Activated CD4-positive, CD25-positive, alpha-beta regulatory T cell treated with anti-CD3 and anti-CD28 coated beads, Interleukin-2, amount 50 U/mL, for 24 hours (primary cell): ENCODE measurements at places on chromosomes 1 and 21.

DNA sequence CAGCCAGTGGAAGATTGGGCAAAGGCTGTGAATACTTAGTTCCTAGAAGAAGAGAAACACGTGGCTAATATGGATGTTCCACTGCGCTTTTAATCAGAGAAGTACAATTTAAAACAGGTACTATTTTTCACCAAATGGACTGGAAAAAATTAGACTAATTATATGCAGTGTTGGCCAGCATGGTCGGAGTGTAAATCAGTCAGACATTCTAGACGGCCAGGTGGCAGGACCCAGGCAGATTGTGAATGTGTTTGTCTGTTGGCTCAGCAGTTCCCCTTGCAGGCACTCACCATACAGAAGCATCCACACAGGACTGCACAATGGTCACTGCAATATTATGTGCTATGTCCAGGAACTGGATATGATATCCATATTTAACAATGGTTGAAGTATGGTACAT, 23.9 kb upstream of the SLC25A34 start:
- ATAC-seq = no peak

GRCh38 chr1:111568160-111568647, 51.4 kb upstream of the RAP1A start:
- ATAC-seq = no peak

GRCh38 chr1:12177999-12178441, 11.2 kb downstream of the TNFRSF1B start:
- peak; percentile 78 for ATAC-seq

GRCh38 chr1:234743791-234744611, 134.0 kb upstream of the IRF2BP2 start:
- ATAC-seq = no peak

GRCh38 chr1:119052267-119052666, 64.1 kb upstream of the TBX15 start:
- ATAC-seq = no peak

DNA sequence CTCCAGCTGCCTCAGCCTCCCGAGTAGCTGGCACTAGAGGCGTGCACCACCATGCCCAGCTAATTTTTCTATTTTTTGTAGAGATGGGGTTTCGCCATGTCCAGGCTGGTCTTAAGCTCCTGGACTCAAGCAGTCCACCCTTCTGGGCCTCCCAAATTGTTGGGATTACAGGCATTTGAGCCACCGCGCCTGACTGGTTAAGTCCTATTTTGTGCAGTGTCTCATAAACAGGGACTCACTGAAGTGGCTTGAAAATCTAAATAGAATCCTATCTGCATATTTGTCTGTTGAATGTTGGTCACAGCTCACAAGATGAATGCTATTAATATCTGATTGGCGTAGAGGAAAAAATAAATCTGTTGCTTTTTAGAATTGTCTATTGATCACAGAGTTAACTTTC, 5.9 kb upstream of the CHAF1B start:
- ATAC-seq = no peak

DNA sequence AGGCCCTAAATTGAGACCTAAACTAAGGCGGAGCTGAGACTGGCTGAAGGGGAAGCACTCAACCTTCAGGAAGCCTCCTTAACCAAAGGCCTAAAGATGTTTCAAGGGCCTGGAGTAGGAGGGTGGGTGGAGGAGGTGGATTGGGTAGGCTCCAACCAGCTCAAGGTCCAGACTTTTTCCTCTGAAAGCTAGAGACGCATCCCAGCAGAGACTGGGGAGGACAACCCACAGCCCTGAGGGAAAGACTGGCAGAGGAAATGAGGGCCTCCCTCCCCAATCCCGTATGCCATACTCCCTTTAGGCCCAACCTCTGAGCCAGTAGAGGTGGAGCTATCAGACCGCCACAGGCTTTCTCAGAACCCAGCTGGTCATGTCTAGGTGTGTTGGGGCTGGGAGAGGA, 1.1 kb downstream of the ECM1 start:
- no peak for ATAC-seq

DNA sequence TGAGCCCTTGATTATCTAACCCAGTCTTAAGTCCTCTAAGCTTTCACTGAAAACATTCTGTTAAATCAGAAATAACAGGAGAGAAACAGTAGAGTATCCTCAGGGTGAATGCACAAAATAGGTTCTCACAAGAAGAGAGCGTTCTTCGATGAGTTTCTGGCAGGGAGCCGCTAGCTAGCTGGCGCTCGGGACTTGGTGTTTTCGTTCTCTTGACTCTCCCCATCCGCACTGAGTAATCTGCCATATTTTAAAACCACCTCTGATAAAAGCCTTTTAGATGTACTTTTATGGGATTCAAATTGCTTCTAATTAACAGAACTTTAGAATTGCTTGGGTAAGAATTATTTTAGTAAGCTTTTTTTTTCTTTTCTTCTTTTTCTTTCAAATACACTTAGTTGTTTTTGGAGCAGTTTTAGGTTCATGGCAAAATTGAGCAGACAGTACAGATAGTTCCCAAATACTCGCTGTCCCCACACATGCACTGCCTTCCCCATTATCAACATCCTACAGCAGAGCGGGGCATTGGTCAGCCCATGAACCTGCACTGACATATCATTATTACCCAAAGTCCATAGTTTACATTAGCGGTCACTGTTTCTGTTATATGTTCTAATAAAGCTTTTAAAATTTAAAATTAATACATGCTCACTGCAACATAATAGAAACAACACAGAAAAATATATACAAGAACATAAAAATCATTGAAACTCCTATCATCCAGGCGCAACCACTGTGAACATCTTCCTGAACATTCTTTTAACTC, 35.4 kb downstream of the PRDM2 start:
- no peak for ATAC-seq

- ATAC-seq = no peak
Observed at GRCh38 chr1:65791801-65792668, 660 bp upstream of the PDE4B start.

DNA sequence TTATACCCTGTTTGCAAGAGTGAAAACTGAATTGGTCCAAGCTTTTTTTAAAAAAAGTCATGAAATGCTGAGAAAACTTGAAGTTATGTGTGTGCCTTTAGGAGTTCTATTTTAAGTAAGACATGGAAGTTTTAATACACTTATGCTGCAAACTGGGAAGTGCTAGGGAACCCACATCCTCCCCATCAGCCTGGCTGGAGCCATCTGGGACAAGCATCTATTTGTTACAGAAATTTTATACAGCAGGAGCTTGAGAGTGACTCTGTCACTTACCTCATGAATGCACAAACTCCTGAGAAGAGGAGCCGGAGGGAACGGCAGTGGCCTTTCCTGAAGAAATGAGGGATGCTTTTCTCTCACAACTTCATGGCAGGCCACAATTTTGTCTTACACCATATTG, 78.2 kb upstream of the SLC44A3 start:
- no peak for ATAC-seq

DNA sequence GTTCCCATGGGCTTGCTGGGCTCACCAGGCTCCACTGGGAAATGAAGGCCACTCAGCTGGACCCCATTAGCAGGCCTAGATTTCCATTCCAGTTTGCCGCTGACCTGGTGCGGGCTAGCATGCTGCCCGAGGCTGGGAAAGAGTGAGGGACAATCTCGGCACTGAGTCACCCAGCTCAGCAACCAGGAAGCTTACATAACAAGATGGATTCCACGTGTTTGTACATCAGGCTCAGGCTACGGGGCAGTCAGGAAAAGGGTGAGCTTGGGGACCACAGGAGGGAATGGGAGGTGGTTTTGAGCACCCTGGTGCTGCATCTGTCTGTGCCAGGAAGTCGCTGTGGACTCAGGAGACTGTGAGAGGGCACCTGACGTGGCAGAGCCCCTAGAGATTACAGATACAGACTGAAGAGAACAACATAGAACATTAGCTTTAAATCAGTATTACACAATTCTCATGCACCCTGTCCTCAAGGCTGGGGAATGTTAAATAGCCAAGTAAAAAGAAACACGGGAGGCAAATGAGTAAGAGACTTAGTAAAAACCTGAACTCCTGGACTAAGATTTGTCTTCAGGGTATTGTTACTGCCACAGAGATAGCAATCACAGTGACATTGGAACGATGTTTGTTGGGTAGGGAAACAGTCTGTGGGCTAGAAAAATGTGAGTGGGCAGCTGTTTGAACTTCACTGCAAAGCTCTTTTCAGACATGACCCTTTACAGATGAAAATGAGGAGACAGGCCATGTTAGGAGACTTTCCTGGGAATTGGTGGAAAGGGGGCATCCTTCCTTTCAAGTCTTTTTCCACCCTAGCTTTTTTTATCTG, 51.1 kb downstream of the GLUL start:
- ATAC-seq = no peak

- ATAC-seq = peak; percentile 60
Observed at GRCh38 chr1:179121159-179121938, 39.5 kb downstream of the TOR3A start.

- no peak for ATAC-seq
Observed at GRCh38 chr1:226604560-226605317, 56.2 kb downstream of the STUM start.
